ENCODE measurements at places on chromosomes 2 and 18.

DNA sequence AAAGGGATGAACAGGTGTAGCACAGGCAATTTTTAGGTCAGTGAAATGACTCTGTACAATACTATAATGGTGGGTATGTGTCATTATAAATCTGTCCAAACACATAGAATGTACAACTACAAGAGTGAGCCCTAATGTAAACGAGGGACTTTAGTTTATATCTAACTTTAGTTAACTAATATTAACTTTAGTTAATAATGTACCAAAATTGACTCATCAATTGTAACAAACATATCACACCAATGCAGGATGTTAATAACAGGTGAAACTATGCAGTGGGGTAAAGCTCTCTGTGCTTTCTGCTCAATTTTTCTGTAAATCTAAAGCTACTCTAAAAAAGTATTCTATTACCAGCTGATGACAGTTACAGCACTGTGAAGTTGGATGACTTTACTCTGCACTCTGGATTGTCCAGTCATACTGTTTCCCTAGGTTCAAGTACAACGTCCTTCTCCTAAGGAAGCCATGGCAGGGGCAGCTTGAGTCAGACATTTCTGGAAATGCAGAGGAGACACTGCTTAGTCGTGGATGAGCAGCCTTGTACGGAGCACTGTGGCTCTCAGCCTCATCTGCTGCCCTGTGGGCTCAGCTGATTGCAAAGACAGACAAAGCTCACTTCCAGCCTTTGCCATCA, 26.1 kb downstream of the TGFA start:
- no peak for DNase-seq

- no peak for DNase-seq
Measured at GRCh38 chr2:83233326-83233725, 1225.8 kb downstream of the SUCLG1 start.

- no peak for DNase-seq
Measured at GRCh38 chr2:239201884-239202283, 198.9 kb downstream of the HDAC4 start.

DNA sequence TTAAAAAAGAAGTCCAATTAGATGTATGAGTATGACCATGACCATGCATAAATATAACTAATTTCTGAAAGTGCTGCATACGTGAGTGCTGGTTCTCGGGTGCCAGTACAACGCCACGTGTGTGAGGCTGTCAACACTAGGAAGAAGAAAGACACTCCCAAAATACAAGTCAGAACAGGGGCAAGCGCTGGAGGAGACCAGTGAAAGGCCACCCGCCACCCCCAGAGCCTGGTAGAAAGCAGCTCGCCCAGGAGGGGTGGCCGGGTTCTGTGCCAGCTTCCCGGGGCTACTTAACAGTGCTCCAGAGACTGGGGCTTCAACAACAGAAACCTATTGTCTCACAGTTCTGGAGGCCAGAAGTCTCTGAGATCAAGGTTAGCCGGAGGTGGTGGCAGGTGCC, 147.6 kb downstream of the RTP5 start:
- no peak for DNase-seq

DNA sequence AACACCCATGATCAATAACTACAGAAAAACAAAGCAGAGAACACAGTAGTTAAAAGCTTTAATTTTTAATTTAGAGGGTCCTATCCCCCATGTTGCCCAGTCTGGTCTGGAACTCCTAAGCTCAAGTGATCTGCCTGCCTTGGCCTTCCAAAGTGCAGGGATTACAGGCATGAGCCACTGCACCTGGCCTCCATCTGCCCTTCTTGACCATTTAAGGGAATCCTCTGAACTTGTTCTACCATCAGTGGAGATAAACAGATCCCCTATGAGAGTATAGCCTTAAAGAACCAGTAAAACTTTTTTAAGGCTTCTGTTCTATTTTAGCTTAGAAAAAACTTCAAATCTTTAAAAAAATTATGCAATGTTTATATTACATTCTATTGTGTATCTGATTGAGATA, 13.5 kb upstream of the ATP5MC3 start:
- no peak for DNase-seq

DNA sequence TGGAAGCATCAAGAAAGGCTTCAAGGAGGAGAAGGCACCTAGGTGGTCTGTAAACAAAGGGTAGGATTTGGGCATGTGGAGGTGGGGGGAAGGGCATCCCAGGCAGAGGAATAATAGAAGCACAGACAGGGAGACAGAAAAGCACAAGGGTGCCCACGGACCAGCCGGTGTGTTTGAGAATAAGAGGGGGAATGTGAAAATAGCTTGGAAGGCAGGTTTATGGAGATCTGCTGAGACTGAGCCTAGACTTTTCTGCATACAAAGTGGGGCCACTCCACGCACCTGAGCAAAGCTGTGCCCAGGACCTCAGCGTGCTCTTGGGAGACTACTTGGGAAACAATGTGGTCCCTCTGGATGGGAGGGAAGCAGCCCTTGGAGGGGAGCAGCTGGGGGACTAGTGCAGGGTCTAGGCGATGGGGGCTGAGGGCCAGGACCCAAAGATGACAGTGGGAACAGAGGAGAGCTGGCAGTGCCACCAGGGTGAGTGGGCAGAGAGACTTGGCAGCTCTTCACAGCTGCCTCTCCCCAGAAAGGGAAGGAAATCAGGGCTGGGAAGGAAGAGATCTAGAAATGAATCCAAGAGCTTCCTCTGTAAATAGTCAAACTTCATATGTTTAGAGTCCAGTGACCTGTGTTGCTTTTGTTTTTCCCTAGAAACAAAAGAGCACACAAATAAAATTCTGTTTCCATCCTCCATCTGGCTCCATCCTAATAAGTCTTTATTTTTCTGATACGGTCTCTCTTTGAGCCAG, 110.7 kb upstream of the SMAD7 start:
- no peak for DNase-seq

DNA sequence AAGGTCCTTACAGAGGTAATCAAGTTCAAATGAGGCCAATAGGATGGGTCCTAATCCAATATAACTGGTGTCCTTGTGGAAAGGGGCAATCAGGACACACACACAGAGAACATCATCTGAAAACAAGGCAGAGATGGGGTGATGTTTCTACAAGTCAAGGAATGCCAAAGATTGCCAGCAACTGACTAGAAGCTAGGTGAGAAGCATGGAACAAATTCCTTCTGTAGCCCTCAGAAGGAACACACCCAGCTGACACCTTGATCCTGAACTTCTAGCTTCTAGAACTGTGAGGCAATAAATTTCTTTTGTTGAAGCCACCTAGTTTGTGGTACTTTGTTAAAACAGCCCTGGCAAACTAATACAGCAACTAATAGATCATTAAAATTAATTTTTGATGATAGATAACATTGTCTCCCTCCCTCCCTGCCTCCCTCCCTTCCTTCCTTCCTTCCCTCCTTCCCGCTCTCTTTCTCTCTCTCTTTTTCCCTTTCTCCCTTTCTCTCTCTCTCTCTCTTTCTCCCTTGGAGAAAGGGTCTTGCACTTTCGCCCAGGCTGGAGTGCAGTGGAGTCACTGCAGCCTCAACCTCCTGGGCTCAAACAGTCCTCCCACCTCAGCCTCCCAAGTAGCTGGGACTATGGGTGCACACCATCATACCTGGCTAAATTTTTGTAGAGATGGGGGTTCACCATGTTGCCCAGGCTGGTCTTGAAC, 10.3 kb upstream of the CD8A start:
- no peak for DNase-seq

DNA sequence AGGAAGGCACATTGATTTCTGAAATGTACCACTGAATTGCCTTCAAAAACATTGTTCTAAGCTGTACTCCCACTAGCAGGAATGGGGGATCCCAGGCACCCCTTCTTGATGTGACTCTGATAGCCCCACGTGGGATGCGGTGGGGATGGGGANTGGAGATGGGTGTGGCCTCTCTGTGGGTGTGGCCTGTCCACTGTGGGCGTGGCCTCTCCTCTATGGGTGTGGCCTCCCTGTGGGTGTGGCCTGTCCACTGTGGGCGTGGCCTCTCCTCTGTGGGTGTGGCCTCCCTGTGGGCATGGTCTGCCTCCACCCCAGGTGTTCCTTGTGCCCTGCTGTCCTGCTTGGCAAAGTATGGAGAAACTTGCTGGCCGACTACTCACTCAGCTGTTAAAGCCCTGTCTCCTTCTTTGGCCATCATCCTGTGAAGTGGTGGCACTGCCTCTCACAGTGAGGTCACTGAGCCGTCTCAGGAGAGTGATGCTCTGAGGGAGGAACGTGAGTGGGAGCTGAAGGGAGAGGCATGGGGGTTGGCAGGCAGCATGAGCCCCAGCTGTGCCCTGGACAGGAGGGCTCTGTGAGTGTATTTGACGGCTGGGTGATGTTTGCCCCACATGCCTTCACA, 6.7 kb upstream of the PARD6G start:
- no peak for DNase-seq
